Glomerular endothelial cell (primary cell): ENCODE measurements at places on chromosomes 7 and 10. TPM values are rescaled to one million over a fixed set of nuclear protein-coding genes. Genes with fewer than 3 reads are reported as not detected.

GRCh38 chr10:134247-135131 is 766 bp upstream of the ZMYND11 start:
- no peak for DNase-seq

SPDYE18 gene
- 0.35 TPM in 1 of 2 replicates, not detected in the other for total RNA-seq

DNA sequence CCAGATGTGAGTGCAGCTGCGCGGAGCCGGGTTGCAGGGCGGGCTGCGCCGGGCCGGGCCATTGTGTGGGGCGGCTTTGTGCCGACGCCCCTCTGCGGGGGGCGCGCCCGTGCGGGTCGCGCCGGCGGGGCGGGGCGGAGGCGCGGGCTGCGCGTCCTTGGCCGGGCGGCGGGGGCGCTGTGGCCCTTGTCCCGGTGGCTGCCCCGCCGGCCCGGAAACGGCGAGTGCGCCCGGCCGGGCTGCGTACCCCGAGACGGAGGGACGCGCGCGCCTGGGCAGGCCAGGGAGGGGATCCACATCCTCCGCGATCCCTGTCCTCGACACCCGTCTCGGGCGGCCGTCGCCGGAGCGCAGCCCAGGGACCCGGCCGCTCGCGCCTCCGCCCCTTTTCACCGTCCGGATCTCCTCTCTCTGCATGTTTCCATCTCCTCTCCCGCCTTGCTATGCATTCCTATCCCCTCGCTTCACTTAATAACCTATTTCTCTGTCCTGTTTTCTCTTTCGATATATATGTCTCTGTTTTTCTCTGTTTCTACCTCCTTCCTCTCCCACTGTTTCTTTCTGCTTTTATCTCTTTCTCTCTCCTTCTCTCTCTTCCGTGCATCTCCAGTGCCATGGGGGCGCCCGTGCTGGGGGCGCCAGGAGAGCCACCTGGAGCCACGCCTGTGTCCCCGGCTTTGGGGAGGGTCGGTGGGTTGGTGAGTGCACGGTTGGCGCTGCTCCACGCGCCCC is 765 bp downstream of the PFKFB3 start:
- DNase-seq: no peak

CHN2 gene
- total RNA-seq: 6.9 and 7.0 TPM in 2 replicates

DNA sequence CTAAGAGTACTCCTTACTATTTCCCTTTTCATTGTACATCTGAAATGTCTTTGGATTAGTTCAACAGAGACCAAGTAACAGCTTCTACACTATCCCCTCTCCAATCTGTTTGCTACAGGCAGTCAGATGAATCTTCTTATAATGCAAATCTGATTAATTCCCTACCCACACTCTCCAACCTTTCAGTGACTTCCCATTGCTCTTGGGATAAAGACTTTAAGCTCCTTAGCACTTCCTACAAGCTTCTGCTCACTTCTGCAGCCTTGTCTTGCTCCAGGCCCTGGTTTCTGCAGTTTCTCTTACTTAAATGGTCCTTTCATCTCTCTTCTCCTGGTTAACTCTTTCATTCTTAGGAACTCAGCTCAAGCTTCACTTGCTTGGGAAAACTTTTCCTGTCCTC is 65.2 kb upstream of the FEZF1 start:
- no peak for DNase-seq

DNA sequence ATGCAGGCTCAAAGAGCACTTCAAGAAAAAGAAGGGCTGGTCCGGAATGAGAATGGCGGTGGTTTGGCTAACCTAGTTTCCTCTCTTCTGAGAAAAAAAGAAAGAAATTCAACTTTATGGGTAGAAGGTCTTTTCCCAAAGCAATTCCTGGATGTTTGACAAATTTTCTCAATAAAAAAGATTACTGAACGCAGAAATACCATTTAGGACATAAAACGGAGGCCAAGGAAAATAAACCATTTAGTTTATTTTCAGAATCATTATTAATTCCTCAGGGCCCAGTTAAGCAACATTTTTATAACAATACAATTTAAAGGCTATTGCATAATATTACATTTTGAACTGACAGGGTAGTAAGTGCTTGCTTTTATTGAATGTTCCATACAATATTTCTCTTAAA is 284.6 kb upstream of the ANKRD30A start:
- DNase-seq: no peak

DNA sequence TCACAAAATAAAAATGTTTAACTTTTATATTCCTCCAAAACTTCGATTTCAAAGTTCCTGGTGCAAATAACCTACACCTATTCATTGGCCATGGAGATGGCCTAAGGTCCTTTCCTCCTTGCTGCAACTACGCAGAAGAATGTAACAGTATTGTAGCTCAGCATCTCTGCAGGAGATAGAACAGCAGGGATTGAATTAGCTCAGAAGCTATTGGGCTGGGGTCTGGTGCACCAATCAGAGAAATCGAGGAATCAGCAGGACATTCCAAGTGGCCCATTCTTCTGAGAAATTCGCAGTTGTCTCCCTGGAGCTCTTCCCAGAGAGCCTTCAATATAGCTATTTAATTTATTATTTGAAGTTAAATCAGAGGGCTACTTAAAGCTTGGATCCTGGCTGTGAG is 560.6 kb downstream of the GATA3 start:
- DNase-seq: no peak

- DNase-seq: no peak
Measured at GRCh38 chr10:35089611-35090161, 455 bp downstream of the CUL2 start.

- DNase-seq: no peak
Measured at GRCh38 chr7:106370542-106370941, 85.8 kb upstream of the NAMPT start.

GRCh38 chr10:110421512-110422138 is 76.1 kb upstream of the DUSP5 start:
- DNase-seq: no peak

CFTR gene
- total RNA-seq: not detected in 2 replicates

LRMDA gene
- 19.8 and 25.7 TPM in 2 replicates for total RNA-seq
